ENCODE measurements at places on chromosomes 3 and 15.

DNA sequence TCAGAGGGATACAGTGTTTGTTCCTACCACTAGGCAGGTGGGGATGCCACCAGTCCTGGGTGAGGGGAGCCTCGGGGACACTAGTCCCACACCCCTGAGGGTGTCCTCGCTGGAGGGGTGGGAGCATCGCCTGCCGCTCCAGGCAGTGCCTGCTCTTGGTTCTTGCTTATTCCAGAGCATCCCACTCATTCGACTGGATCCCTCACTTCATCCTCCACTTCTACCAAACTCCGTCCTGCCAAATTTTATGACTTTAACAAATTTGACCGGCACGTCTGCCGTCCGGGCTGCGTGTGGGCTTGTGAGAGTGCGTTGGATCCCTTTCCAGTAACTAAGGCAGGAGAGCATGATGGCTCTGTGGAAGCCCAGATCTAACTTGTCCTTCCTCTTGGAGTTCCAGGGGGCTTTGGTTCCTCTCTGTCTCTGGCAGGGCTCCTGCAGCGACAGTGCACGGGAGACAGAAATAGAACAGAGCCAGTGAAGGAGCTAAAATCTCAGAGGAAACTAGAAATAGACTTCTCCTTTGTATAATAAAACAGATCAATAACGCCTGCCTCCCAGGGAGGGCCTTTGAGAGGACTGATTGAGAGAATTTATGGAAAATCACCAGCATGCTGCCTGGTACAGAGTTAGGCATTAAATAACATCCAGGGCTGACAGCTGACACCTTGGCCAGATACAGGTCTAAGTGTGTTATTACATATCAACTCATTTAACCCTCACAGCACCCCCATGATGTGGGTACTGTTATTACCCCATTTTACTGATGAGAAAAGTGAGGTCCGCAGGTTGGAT, 34.5 kb downstream of the MGLL start:
- DNase-seq, result no peak

DNA sequence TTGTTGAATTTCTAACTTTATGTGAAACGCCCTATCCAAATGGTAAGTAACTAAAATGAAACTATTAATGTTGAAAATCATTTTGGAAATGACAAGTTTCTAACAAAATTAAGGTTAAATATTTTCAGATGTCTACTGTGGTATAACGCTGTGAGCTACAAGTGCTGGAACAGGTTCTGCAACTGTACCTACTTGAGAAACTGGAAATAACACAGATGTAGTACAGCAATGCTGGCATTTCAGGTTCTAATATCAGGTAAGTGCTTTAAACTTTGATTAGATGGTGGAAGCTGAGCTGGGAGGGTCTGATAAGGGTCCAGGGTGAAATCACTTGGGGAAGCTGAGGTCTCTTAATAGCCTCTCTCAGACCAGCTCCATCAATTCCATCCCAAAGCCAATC, 315.1 kb downstream of the STXBP5L start:
- DNase-seq, result no peak

DNA sequence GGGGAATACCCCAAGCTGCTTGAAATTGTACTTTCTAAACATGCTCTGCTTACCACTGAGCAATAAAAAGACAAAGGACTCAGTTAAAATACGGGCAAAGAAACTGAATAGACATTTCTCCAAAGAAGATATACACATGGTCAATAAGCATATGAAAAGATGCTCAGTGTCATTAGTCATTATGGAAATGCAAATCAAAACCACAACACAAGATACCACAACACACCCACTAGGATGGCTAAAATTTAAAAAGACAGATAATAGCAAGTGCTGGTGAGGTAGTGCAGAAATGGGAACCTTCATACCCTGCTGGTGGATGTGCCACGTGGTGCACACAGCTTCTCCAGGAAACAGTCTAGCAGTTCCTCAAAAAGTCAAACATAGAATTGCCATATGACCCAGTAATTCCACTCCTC, 21.3 kb downstream of the LRIG1 start:
- no peak for DNase-seq

DNA sequence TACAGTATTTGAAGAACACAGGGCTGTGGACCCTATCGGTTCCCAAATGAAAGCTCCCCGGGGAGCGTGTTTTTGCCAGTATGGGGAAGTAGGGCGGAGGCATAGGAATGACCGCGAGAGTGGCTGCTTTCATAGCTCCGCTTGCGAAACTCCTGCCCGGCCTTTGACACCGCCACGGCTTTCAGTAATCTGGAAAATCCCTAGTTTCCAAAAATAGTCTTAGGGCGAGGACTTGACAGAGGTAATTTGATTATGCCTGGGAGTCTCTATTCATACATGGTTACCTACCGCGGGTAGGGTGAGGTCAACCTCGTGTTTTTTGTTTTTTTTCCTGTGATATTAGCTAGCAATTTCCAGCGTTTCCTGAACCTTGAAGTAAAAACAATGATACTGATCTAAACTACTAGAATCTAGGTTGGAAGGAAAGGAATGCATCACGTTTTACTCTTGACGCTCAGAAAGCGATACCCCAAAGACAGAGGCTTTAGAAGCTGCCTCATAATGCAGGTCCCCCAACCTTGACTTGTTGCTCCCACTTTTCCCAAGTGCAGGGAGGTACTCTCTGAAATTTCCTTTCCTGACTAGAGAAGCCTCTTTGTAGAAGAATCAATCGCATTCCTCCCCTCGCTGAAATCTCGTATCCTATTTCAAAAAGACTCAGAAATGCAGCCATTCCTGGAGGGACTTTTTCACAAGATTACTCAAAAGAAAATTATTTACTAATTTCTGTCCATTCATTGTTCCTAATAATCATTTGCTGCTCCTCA, 894 bp upstream of the CCNL1 start:
- DNase-seq, result peak; percentile 94

DNA sequence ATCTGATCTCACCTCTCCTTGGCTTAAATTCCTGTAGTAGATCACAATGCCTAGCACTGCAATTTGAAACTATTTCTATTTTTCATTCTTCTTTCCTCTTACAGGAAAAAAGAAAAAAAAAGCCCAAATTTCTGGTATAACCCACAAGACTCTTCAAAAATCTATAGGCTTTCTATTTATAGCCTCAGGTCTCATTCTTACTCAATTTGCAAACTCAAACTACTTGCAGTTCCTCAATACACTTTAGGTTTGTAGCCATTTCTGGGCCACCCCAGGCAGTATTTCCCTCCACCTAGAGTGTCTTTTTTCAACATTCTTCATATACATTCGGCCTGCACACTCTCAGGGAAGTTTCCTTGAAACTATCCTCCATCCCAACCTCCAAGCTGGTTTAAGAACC, 169.0 kb downstream of the TBC1D5 start:
- no peak for DNase-seq

DNA sequence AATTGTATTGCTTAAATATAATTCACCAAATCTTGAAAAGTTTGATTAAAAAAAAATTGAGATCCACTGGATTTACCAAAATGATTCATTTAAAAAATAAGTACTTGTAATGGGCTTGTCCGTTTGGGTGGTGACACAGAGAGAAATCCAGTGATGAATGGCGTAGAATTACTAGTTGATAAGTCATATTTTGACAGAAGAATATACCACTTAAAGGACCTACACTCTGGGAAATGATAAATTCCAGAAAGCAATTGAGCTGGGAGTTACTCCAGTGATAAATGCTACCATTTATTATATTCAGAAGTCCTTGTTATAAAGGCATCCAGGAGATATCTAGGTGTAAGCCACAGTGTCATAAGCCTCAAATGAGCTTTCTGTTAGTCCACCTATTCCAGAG, 141.8 kb upstream of the CFAP20DC start:
- no peak for DNase-seq

DNA sequence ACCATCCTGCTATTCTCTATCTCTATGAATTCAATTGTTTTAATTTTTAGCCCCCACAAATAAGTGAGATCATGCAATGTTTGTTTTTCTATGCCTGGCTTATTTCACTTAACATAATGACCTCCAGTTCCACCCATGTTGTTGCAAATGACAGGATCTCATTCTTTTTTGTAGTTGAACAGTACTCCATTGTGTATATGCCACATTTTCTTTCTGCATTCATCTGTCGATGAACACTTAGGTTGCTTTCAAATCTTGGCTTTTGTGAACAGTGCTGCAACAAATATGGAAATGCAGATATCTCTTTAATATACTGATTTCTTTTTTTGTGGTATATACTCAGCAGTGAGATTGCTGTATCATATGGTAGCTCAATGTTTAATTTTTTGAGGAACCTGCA, 58.7 kb downstream of the RETNLB start:
- no peak for DNase-seq

DNA sequence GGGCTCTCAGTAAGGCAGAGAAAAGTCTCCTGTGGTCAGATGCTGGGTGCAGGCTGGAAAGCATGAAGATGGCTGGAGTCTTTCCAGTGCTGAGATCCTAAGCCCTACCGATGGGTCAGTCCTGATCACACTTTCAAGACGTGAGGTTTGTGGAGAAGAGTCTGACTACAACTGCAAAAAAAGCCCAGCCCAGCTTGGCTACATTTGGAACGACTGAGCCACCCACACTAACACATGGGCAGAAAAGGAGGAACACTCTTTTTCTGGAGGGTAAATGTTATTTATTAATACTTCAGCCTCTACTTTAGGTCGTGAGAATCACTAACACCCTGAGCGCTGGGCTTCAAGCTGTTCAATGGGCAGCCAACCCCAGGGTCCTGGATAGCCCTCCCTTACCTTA, 22.0 kb upstream of the C3orf22 start:
- no peak for DNase-seq

GRCh38 chr3:188353426-188353825, 199.5 kb downstream of the LPP start:
- no peak for DNase-seq
